ENCODE measurements at places on chromosomes 11 and 22.

GRCh38 chr11:92457250-92457649, 232.6 kb downstream of the FAT3 start:
- DNase-seq, result no peak

DNA sequence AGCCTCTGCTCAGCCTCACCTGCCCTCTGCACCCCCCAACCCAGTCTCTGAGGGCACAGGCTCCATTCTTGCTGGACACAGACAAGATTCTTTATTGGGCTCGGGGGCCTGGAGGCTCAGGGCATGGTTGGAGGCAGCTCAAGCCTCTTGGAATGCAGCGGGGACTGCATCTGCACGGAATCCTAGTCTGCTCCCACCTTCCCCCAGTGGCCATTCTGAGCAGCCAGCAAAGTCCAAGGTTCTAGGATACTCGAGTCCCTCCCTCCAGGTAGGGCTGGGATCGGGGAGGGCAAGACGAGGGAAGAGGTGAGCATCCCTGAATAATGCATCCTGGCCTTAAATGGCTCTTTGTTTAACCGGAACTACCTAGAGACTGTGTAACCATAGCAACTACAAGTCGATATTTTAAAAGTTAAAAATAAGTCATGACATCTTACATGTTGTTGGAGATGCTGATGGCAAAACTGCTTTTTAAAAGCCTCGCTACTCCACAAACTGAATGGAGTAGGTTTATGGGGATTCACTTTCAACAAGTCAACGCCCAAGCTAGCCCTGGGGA, 10.7 kb upstream of the IGSF22 start:
- DNase-seq, result no peak

- DNase-seq, result no peak
These were observed 38.9 kb downstream of the FZD4 start for GRCh38 chr11:86916330-86916729.

- no peak for DNase-seq
These were observed 7.0 kb upstream of the CASP12 start for GRCh38 chr11:104905271-104905670.

DNA sequence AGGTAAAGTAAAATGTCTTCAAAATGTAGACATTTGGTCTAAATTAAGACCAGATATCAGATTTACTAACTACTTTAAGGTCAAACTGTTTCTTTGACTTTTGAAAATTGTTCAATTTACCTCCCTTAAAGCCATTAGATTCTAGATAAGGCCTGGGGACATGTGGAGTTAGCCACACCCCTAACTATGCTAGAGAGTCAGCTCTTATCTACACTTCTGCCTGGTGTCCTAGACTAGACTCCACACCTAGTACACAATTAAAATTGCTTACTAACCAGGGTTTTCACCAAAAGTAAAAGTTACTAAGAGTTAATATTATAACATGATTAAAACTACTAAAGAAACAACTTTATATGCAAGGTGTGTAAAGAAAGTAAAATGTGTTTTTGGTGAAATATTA, 43.6 kb upstream of the DBX1 start:
- no peak for DNase-seq

DNA sequence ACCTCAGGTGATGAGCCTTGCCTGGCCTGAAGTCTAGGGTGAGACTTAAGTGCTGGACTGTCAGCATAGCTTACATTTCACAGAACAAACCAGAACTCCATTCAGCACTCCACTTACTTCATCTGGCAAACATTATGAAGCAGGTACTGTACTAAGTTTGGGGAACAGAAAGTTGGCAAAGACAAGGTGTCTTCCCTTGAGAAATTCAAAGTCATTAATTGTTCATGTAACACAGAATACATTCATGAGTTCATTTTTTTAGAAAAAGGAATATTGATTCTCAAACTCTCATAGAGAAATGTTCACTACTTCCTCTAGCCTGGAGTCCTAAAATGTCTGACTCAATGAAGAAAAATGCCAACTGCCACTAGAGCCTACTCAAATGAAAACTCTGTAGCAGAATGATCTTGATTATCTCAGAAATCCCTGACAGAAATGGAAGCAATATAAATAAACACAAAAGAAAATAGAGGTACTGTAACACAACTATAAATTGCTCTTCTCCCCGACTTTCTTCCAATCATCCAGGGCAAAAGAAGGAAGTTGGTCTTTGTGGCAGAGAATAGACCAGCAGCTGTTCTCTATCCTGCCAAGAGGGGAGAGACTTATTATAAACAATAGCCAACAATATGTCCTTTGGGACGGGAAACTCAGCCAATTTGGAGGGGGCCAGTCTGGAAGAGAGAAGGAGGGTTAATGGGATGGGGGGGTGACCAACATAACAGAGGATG, 129.2 kb upstream of the MTMR2 start:
- no peak for DNase-seq

DNA sequence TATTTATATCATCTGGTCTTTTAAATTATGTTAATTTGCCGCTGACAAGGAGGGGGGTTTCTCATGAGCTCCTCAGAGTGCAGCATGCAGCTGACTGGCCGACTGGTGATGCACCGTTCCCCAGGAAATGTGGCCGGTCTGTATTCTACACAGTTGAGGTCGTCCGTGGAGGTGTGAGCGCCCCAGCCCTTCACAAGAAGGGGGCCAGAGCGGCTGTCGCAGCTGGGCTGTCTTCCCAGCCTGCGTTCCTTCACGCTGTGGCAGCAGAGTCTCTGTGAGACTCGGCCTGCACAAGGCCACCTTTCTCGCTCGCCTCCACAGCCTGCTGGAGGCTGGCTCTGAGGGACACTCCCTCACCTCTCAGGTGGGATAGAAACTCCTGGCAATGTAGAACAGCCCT, 43.2 kb downstream of the AP2A2 start:
- DNase-seq, result no peak

- DNase-seq, result peak; percentile 75
These were observed 6.0 kb upstream of the IFT27 start for GRCh38 chr22:36781656-36782627.

DNA sequence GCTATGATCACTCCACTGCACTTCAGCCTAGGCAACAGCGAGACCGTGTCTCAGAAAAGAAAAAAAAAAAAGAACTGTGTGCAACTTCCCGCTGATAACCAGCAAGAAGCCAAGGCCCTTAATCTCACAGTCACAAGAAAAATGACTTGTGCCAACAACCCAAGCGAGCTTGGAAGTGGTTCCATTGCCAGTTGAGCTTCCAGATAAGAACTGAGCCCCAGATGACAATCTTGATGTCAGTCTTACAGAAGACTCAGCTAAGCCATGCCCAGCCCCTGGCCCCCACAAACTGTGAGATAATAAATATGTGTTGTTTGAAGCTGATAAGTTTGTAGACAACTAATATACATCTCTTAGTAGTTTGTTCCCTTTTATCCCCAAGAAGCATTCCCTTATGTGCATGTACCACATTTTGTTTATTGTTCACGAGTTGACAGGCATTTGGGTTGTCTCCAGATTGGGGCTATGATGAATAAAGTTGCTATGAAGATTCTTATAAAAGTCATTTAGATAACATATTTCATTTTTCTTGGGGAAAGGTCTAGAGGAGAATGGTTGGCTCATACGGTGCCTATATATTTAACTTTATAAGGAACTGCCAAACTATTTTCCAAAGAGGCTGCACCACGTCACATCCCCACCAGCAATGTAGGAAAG, 85.9 kb downstream of the TIMP3 start:
- DNase-seq, result no peak

DNA sequence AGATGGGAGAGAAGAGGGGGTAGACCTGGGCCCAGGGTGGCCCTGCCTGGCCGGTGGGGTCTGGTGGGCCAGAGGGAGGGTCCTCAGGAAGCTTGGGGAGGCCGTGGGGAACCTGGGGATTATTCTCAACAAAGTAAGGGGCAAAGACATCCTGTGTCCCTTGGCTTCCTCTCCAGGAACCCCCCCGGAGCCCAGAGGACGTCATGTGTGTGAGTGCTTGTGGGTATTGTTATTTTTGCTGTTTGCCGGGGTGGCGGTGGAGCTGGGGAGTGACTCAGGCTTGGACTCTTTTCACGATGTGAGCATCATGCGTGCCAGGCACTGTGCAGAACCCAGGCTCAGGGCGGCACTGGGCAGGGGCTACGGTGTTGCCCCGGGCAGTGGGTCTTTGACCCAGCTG, 982 bp upstream of the SHANK3 start:
- DNase-seq, result no peak

GRCh38 chr11:3177931-3178330, 12.8 kb upstream of the OSBPL5 start:
- DNase-seq, result no peak

DNA sequence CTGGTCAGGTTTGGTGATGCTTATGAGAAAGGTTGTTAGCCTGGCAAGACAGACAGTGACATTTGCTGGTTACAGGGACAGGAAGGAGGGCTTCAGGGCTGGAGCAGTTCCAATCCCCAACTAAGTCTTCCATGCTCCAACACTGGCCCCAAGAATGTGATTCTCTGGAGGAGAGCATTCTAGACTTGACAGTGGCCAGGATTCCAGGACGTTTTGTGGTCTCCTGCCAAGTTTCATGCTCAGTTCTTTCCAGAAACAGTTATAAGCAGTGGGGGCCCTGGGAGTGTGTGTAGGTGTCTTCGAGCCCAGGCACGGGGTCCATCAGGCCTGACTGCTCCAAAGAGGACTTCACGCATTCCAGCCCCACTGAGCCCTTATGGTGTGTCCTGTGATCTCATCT, 8.9 kb upstream of the GRK3 start:
- no peak for DNase-seq

DNA sequence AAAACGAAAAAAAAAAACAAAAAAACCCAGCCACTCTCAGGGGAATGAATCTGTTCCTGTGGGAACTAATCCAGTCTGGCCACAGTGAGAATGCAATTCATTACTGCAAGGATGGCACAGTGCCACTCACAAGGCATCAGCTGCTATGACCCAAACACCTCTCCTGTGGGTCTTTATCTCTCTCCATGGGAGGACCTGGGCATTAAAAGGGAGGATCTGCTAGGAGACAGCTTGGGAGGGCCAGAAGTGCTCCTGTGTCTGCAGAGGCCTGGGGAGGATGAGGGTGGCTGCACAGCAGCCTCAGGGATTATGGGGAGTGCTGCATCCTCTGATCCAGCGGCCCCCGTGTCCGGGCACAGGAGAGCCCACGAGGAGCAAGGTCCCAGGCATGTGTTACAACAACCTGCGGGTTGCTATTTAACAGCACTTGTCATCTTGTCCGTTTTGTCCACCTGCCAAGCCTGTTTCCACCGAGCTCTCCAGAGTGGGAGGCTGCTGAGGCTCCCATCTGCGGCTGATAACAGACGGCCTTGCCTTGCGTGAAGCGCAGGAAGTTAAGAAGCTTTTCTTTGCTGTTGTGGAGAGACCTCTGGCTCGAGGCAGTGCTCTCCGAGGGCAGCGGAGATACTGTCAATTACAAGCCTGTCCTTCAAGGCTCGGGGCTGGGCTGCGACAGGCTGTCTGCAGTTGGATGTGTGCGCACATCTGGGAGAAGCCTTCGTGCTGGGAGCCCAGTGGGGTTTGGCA, 97.7 kb downstream of the NXPE2 start:
- DNase-seq, result no peak

DNA sequence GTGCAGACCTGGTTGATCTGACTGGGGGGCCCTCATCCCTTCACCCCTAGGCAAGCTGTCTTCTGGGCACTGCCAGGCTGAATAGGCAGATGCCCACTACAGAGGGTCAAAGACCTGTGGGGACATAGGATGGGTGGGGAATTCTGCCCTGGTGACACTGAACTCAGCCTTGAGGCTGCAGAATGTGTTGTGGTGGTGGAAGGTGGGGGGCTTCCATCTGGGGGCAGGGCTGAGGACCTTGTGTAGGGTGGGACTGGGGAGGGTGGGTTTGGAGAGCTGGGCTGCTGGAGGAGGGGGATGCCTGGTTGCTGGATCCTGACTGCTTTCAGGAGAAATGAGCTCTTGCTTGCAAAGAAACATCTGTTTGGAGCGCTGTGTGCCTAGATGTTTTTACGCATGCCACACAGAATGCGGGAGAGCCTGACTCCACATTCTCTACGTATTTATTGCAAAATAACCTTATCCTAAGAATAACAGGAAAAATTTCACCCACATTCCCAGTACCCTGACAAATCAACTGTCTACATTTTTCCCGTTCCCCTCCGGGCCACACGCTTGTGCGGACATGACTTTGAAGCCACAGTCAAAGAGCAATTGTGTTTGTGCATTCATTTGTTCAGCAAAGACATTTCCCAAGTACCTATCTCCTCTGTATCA, 18.3 kb downstream of the SMIM38 start:
- DNase-seq, result no peak

DNA sequence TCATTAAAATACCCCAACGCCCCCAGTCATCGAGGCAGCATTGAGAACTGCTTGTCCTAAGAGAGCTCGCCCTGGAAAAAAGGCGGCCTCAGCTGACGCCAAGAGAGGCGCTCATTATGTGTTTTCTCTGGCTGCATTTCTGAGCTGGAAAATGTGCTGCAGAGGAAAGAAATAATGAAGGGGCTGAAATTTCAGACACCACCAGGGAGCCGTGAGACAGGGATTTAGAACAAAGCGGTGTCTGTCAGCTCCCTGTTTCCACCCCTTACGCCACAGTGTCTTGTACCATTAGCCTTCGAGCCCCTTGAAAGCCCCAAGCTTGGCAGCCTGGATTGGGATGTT, 14.4 kb downstream of the USH1C start:
- no peak for DNase-seq

DNA sequence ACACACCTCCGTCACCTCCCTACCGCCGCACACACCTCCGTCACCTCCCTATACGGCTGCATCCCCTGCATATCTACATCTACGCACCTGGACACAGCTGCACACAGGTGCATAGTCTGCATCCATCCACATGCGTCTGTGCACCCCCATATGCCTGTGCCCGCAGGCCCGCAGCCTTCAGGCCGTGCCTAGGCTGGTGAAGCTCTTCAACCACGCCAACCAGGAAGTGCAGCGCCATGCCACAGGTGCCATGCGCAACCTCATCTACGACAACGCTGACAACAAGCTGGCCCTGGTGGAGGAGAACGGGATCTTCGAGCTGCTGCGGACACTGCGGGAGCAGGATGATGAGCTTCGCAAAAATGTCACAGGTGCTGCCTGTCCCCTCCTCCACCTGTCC, 4.8 kb downstream of the PKP3 start:
- DNase-seq, result no peak

DNA sequence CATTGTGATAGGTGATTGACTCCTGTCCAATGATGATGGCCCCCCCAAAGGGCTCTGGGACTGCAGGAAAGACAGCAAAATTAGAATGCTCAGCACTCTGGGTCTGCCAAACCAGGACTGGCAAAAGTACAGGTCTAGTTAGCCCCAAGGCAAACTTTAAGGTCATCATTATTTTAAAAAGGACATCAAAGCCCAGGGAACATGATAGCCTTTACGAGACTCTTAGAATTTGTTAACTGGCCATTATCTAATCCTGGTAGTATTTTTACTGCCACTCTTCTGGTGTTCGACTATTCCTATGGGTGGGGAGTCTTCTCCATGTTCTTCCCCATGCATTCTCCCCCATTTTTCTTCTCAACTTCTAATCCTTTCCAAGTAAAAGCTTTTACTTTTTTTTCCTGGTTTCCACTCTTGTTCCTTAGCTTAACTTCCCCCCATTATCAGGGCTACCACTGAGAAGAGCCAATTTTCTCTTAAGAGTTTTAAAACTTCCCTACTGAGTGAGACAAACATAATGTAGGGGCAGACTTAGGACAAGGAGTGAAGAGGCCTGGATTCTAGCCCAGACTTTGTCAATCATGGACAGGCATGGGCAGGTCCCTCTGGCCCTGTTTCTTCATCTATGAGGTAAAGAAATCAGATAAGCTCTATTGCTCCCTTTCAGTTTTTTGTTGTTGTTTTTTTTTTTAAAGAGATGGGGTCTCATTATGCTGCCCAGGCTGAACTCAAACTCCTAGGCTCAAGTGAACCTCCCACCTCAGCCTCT, 7.1 kb downstream of the DDB1 start:
- no peak for DNase-seq

GRCh38 chr11:61069427-61069826, 32.9 kb upstream of the CD5 start:
- no peak for DNase-seq
